NCI-H2227 treated with DMSO at 0.1 percent for 48 hours (cell line): ENCODE measurements at places on chromosomes 3 and 15.
A peak's percentile ranks its signal among the peaks of the same experiment; 100 is the strongest.

- no peak for DNase-seq
Observed at GRCh38 chr3:111936191-111936841, 42.5 kb upstream of the ABHD10 start.

GRCh38 chr3:73418681-73419080 is 206.1 kb downstream of the PDZRN3 start:
- no peak for DNase-seq

- DNase-seq, result no peak
Observed at GRCh38 chr3:64319391-64319790, 94.1 kb upstream of the PRICKLE2 start.

- DNase-seq, result no peak
Observed at GRCh38 chr15:29059871-29060640, 174.3 kb downstream of the APBA2 start.

DNA sequence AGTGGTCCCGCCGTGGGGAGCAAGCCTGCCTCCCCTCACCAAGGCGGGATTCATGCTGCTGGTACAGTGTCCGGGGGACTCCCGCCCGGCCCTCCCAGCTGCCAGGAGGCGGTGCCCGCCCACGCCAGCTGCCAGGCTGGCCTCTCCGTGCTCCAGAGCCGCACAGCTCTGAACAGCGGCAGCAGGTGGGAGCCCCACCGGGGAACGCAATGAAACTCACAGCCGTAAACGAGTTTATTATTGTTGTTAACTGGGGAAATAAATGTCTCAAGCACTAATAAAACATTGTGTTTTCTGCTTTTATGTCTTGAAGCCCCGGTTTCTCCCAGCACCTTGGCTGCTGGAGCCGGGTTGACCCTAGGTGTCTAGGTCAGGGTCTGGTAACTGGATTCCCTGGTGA is 317.7 kb upstream of the TLE3 start:
- no peak for DNase-seq

- DNase-seq, result no peak
Observed at GRCh38 chr3:42742688-42743087, 30.4 kb downstream of the CCDC13 start.

DNA sequence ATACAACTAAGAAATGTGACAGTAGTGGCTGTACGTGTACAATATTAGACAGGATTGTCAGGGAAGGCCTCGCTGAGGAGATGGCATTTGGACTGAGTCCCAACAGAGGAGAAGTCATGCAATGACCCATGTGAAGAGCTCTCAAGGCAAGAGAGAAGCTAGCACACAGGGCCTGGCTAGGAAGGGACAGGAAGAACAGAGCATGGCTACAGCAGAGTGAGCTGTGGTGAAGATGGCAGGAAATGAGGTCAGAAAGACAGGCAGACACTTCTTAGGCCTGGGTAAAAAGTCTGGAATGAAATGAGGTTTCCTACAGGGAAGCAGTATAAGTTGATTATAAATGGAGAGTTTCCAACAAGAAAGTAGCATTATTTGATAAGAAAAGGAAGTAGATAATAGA is 33.2 kb upstream of the LEKR1 start:
- DNase-seq, result no peak

- DNase-seq, result no peak
Observed at GRCh38 chr15:57296473-57297162, 79.7 kb upstream of the CGNL1 start.

GRCh38 chr3:55519019-55519418 is 31.9 kb upstream of the WNT5A start:
- no peak for DNase-seq

DNA sequence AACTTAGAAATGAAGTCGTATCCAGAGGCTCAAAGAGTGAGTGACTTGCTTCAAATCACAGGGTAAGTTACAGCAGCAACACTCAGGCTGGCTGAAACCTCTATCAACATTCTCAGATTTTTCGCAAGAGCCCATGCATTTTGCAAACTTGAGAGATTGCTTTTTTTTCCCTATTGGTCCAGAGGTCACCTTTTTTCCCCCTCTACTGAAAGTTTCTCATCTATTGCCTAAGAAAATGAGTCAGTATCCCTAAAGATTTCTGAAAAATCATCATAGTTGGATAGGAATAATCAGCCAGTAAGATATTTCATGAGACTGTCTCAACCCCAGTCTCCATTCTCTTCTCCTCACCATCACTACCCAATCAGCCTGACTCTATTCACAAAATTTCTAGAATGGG is 410.6 kb downstream of the FOXP1 start:
- DNase-seq, result no peak

DNA sequence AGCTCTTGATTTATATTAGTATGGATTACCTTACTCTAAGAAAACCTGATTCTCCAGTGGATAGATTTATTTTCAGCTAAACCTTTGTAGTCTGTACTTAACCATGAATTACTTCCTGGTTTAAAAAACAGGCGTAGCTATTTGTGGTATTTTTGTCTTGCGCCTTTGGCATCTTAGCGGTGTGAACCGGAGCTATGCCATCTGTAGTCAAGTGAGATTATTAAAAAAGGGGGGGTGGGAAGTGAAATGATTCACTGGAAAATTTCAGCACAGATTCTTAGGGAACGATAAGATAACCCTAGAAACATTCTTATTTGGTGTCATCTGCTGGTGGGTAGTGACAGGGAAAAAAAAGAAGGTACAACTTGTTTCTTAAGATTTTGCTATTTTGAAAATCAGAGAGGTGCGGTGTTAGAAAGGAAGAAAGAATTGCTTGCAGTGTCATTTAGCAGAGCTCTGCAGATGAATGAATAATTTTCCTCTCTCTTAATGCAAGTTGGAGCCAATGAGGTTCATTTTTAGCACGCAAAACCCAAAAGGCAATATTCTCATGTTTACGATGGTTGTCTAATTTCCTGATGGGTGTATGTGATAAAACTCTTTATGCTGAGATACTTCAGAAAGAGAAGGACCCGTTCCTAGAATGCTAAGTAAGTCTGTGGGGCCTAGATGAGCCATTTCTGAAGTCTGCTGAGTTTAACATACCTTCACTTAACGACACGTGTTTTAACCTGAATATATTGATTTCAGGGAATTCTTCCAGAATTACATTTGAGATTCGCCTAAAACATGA is 44.0 kb downstream of the PSMD6 start:
- no peak for DNase-seq

DNA sequence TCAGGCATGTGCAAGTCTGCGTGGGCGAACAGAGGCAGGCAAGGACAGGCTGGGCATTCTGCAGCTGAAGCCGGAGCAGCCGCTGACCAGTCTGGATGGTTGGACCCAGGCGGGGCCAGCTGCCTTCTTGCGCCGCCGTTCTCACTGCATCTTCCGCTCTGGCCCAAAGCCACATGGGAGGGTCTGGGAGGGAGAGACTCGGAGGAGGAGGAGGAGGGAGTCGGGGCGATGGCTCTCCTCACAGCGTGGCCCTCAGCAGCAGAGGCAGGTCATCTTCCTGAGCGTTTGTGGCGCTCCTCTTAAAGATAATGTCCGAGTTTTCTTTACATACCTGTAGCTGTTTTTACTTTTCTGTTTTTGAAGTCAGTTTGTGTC is 5.9 kb downstream of the CLK3 start:
- no peak for DNase-seq

DNA sequence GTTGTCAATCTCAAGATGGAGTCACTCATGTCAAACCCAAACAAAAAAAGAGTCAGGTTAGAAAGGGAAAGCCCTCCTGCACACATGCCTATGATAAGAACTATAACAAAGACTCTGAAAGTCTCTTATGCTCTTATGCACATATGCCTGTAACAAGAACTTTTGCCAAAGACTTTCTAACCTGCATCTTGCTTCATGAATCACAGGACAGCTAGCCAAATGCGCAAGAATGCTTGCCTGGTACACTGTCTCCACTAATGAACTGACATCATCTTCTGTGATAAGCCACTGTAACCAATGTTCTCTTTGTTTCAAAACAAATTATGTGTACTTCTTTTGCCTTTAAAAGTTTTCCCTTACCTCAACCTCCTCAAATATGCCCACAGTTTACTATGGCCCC is 18.2 kb upstream of the EHHADH start:
- no peak for DNase-seq

DNA sequence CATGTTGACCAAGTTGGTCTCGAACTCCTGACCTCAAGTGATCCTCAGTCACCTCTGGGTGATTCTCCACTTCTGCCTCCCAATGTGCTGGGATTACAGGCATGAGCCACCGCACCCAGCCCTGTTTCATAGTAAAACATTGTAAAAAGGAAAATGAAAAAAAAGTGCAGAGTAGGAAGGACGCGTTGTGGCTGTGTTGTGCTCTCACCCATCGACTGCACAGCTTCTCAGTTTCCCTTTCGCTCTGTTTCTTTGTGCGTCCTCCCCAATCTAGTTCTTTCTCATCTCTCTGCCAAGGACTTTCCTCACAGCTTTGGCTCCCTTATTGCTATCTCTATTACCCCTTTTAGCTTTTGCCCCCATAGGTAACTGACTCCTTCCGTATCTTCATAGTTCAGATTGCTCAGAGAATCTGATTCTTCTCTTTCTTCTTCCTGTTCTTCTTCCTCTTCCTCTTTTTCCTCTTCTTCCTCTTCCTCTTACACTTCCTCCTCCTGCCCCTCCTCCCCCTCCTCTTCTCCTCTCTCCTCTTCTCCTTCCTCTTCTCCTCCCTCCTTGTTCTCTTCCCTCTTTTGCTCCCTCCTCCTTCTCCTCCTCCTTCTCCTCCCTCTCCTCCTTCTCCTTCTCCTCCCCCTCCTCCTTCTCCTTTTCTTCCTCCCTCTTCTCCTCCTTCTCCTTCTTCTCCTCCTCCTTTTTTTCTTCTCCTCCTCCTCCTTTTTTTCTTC is 81.1 kb upstream of the VGLL4 start:
- no peak for DNase-seq

DNA sequence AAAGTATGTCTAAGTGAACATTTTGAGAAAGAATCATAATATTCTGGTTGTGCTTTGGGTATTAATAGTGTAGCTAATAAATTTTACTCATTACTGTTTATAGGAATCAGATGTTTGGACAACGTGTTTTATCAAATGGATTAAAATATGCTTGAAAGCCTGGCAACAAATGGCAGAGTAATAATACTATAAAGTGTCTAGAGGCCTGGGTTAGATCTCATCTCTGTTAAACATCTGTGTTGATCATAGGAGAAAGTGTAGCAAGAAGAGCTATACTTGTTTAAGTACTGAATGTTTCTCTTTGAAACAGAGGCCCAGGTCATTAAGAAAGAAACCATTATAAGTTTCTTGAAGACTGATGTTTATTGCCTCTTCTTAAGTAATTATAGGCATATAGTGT is 30.5 kb downstream of the VPS8 start:
- no peak for DNase-seq

- DNase-seq, result no peak
Observed at GRCh38 chr3:42964266-42964665, 14.8 kb upstream of the GASK1A start.

DNA sequence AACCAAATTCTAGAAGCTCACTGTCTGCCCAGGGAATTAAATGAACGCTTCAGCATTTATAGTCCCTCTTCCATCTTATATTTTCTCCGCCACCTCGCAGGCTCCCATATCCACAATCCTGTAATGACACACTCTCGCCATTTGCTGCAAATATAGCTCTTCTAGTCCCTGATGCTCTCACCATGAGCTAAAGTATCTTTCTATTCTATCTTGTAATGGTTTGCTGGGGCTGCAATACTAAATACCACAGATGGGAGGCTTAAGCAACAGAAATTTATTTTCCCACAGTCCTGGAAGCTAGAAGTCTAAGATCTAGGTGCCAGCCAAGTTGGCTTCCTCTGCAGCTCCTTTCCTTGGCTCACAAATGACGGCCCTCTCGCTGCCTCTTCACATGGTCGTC is 106.9 kb upstream of the NPHP3 start:
- no peak for DNase-seq

GRCh38 chr15:76327191-76328105 is 9.1 kb upstream of the ISL2 start:
- DNase-seq, result no peak

GRCh38 chr3:86794361-86795065 is 196.4 kb downstream of the VGLL3 start:
- no peak for DNase-seq

- peak; percentile 23 for DNase-seq
Observed at GRCh38 chr3:32045091-32045915, 61.1 kb upstream of the GPD1L start.

GRCh38 chr3:27730774-27731659 is 8.9 kb upstream of the EOMES start:
- DNase-seq, result no peak

- no peak for DNase-seq
Observed at GRCh38 chr3:186825294-186825821, 17.2 kb upstream of the ADIPOQ start.

- no peak for DNase-seq
Observed at GRCh38 chr15:70197945-70198361, 100.2 kb upstream of the TLE3 start.

DNA sequence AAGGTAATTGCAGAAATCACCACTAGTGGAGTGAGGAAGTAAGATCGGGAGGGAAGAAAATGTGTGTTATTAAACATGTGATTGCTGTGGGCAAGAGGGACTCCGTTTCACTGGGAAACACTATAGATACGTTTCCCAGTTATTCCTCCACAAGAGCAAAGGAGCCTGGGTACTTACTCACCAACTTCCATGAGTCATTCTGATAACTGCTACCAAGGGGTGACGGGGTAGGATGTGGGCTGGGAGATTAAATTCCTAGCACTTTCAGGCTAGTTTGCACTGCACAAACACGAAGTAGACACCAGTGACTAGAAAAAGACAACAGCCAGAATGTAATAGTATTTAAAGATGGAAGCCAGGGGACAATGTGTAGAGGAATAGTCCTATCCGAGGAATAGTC is 812.9 kb upstream of the CFAP20DC start:
- DNase-seq, result no peak

DNA sequence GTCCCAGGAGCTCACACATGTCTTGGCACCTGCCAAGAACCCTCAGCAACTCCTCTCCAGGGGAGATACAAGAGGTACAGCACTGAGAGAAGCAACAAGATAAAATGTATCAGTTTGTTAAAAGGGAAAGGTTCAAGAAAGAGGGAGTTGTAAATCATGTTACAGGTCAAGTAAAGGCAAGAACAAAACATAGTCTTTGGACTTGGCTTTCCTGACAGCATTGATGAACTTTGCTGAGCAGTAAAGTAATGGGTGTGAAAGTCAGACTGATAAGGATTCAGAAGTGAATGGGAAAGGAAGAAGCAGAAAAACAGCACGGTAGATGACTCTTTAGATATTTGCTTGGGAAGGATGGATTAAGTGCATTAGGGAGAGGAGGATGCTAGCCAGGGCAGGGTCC is 27.1 kb downstream of the MBNL1 start:
- DNase-seq, result no peak

DNA sequence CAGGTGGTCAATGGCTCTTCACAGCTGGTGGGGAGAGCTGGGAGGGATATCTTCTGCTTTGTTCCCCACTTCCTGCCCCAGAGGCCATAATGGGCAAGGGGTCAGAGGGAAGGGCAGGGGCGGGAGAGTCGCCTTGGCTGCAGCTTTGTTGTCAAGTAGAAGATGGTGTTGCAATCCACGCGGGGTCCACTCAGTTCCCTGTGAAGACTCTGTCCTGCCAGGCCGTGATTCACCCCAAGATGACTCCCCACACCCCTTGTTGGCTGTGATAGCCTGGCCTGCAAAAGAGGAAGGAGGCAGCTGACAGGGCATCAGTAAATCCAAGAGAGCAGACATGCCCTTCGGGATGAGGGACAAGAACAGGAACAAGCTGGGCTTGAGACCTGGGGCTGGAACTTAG is 6.9 kb downstream of the GALNT15 start:
- no peak for DNase-seq

GRCh38 chr15:37223089-37223488 is 122.7 kb upstream of the MEIS2 start:
- DNase-seq, result no peak

GRCh38 chr3:5090197-5090596 is 31.9 kb upstream of the ARL8B start:
- no peak for DNase-seq
